ENCODE measurements at places on chromosomes 6 and 20. TPM values are rescaled to one million over a fixed set of nuclear protein-coding genes. Genes with fewer than 3 reads are reported as not detected.

TENT5A gene
- 3.9 TPM for total RNA-seq

GRM1 gene
- not detected for total RNA-seq

FNDC11 gene
- total RNA-seq: 2.2 TPM

SLC52A3 gene
- 33.7 TPM for total RNA-seq

CD109 gene
- total RNA-seq: not detected

HLA-A gene
- total RNA-seq: 869 TPM

GTSF1L gene
- not detected for total RNA-seq

SLC22A2 gene
- total RNA-seq: not detected

SPATS1 gene
- total RNA-seq: not detected

AKAP12 gene
- 1.4 TPM for total RNA-seq

GRCh38 chr6:26335631-26336323 lies 29.2 kb upstream of the BTN3A2 start:
- no peak for DNase-seq

- no peak for DNase-seq
These were observed 714.8 kb downstream of the EPM2A start for GRCh38 chr6:145020543-145020942.

GRCh38 chr6:6772751-6773150 lies 184.2 kb downstream of the LY86 start:
- no peak for DNase-seq

DNA sequence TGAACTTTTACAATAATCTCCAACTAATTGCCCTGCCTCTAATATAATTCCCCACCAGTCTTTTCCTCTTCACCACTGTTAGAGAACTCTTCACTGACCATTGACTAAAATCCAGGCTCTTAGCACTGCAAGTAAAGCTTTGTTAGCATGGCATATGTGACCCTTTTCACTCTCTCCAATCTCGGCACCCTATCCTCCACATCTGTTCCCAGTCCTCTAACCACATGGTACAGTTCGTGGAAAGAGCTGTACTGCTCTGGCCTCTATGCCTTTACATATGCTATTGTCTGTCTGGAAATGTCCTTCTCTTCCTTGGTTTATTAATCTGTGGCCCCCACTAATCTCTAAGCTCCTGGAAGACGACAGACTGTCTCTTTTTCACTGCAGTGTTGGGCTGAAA lies 63.0 kb upstream of the EIF2S2 start:
- no peak for DNase-seq

DNA sequence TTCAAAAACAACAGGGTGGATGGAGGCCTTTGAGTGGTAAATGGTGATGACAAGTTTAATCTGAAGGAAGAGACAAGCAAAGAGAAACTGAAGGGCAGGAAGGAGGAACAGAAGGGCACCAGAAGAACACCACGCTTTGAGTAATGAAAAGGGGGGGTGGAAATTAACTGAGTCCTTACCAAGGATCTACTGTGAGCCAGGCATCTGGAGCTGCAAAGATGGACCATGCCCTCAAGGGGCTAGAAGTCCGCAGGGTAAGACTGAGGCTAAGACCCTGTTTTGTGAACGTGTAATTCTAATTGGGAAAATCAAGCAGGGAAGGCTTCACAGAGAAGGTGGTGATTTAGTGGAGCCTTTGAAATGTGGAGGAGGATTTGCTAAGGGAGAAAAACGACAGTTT lies 1.6 kb downstream of the NDRG3 start:
- no peak for DNase-seq

GRCh38 chr6:129233458-129234134 lies 350.7 kb downstream of the LAMA2 start:
- DNase-seq: no peak

- peak; percentile 65 for DNase-seq
These were observed 37.8 kb downstream of the HFE start for GRCh38 chr6:26124781-26125685.

GRCh38 chr20:16711661-16712258 lies 18.1 kb upstream of the SNRPB2 start:
- no peak for DNase-seq

GRCh38 chr6:109747221-109747620 lies 56.1 kb downstream of the FIG4 start:
- no peak for DNase-seq

GRCh38 chr6:26520237-26520849 lies 17.8 kb upstream of the HMGN4 start:
- DNase-seq: peak; percentile 67

- no peak for DNase-seq
These were observed 972 bp downstream of the GSTA3 start for GRCh38 chr6:52908526-52908925.

DNA sequence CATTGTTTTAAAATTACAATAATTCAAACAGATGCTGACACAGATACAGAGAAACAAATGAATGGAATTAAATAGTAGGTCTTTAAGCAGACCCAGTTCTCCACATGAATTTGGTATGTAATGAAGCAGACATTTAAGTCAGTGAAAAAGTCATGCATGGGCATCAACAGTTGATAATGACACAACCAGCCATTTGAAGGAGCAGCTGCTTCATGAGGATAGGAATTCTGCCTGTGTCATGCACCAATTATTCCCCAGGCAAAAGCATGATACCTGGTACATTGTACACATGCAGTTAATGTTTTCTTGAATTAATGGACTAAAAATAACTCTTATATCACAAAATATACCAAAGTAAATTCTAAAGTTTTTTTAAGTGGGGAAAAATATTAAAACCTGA lies 11.2 kb upstream of the HEY2 start:
- DNase-seq: no peak

GRCh38 chr20:47508278-47508677 lies 6.6 kb downstream of the NCOA3 start:
- DNase-seq: no peak

- DNase-seq: no peak
These were observed 96.1 kb downstream of the VEGFA start for GRCh38 chr6:43865932-43866645.

GRCh38 chr20:63697357-63697867 lies 960 bp downstream of the TNFRSF6B start:
- DNase-seq: no peak

GRCh38 chr6:111604259-111605099 lies 1.2 kb downstream of the TRAF3IP2 start:
- no peak for DNase-seq

DNA sequence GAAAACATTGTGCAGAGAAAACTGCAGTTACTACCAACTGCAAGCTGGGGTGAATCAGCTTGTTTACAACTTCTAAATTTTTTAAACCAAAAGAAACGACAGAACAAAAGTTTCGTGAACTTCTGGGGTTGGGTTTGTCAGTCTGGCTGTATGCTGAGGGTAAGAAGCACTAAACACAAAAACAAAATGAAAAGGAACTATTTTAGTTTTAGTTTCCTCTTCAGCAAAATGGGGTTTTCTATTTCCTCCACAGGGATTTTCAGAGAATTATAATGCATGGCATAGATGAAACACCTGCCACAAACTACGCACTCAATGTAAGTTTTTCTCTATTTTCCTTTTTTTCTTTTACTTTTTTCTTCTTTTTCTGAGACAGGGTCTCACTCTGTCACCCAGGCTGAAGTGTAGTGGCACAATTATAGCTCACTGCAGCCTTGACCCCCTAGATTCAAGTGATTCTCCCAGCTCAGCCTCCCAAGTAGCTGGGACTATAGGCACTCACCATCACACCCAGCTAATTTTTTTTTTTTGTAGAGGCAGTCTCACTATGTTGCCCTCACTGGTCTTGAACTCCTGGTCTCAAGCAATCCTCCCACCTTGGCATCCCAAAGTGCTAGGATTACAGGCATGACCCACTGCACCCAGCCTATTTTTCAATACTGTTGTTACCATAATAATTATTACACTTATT lies 40.6 kb downstream of the CGA start:
- no peak for DNase-seq

DNA sequence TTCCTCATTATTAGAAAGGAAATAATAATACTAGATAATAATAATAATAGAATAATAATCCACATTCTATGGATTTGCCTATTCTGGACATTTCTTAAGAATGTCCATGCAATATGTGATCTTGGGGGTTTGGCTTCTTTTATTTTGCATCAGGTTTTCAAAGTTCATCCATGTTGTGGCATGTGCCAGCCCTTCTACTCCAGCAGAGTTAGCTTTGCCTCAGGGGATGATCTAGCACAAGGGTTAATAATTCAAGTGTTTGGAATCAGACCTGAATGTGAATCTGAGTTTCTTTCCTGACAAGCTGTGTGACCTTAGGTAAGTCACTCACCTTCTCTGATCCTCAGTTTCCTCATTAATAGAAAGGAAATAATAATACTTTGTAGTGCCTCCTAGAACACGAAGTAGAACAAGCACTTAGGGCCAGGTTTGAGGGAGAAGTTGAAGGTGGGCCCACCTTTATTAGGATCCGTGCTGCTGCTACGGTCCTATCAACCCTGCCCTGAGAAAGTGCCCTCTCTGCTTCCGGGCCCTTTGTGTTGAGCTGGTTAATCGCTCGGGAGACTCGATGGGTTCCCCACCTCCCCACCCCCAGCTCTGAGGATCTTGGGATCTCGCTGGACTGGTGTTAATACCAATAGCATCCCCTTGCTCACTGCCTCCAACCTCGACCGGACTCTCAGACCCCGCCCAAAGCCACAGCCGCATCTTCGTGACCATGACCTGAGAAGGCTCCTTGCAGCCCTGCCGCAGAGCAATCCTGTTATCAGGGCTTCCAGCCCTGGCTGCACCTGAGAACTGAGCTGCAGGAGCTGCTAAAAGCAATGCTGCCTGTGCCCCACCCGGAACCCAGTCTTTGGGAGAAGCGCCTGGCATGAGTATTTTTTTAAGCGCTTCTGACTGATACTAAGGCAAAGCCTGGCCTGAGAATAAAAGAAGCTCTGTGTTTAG lies 26.9 kb downstream of the RBM38 start:
- DNase-seq: no peak

GRCh38 chr20:46213946-46214823 lies 94.1 kb downstream of the CDH22 start:
- no peak for DNase-seq

DNA sequence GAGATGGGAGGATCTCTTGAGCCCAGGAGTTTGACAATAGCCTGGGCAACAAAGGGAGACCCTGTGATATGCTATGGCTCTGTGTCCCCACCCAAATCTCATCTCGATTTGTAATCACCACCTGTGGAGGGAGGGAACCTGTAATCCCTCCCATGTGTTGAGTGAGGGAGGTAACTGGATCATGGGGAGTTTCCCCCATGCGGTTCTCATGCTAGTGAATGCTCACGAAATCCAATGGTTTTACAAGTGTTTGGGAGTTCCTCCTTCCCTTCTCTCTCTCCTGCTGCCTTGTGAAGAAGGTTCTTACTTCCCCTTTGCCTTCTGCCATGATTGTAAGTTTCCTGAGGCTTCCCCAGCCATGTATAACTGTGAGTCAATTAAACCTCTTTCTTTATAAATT lies 3.4 kb downstream of the NUDT3 start:
- DNase-seq: no peak

GRCh38 chr6:166167258-166167731 lies 356 bp downstream of the TBXT start:
- DNase-seq: no peak

- no peak for DNase-seq
These were observed 139.4 kb downstream of the UST start for GRCh38 chr6:148885925-148886845.

GRCh38 chr6:161204866-161205557 lies 68.8 kb downstream of the AGPAT4 start:
- no peak for DNase-seq

GRCh38 chr6:110534731-110535492 lies 58.5 kb upstream of the SLC22A16 start:
- DNase-seq: peak; percentile 74

DNA sequence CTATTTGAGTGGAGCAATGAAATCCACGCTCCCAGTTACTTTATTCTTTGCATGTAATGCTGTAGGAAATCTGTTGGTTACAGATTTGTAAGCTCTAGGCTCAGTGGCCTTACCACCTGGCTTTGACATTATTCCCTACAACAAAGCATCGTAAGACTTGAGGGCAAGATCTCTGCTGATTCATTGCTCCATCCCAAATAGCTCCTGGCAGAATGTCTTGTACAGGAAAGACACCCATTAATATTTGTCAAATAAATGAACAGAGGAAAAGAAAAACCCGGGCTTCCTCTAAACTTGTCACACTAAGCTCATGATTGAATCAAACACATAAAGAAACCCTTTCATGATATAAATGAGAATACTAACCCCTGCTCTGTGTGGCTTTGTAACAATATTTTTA lies 357.5 kb upstream of the RNF217 start:
- DNase-seq: no peak

- no peak for DNase-seq
These were observed 519.9 kb upstream of the NOX3 start for GRCh38 chr6:155975506-155975905.

GRCh38 chr6:93300661-93301060 lies 118.7 kb downstream of the EPHA7 start:
- no peak for DNase-seq

GRCh38 chr6:45344900-45345299 lies 16.8 kb downstream of the RUNX2 start:
- DNase-seq: no peak

GRCh38 chr20:15342991-15343523 lies 1005.6 kb upstream of the FLRT3 start:
- DNase-seq: no peak

GRCh38 chr20:43766385-43766784 lies 39.6 kb upstream of the GTSF1L start:
- no peak for DNase-seq

DNA sequence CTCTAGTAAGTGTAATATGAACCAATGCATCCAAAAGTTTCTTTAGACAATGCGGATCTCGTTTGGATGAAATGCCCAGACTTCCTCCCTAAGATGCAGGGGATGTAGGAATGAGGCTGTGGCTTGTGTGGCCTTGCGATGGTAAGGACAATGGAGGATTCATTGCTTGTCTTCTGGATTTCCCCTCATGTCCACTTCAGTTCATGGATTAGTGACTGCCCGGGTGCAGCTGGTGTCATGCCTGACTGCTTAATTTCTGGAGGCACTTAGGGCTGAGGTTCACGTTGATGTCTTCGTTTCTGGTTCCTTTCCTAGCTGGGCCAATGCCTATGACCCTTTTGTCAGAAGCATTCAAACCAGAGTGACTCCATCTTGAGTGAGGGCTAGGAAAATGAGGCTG lies 93.8 kb downstream of the SCP2D1 start:
- DNase-seq: no peak

Measured in HT-29 (cell line).